ENCODE measurements at places on chromosomes 7 and 10.

GRCh38 chr7:92042056-92042737 is 92.1 kb downstream of the CYP51A1 start:
- no peak for DNase-seq

DNA sequence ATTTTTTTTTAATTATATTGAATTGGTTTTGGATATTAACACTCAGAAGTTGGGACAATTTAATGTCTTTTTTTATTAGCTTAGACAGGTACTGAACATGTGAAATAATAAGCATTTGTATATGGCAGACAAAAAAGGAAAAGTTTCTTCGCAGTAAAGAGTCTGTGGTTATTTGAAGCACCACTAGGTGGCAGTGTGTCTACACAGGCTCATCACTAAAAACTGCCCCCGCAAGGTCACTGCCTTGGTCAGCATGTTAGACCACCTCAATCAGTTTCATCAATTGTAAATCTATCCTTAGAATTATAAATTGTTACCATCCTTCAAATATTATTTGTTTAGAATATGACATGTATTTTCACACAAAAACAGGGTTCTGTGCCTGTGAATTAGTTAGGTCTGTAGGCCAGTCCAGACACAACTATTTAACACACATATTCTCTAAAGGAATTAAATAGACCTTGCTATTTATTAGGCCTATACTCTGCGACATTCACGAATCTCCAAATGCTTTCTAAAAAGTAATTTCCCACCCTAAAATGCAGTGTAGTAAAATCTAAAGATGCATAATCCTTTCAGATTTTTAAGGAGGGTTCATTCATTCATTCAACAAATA is 17.0 kb downstream of the PNLIPRP3 start:
- DNase-seq, result peak; percentile 23

- DNase-seq, result peak; percentile 67
These were observed 17.9 kb upstream of the AGK start for GRCh38 chr7:141533149-141533949.

DNA sequence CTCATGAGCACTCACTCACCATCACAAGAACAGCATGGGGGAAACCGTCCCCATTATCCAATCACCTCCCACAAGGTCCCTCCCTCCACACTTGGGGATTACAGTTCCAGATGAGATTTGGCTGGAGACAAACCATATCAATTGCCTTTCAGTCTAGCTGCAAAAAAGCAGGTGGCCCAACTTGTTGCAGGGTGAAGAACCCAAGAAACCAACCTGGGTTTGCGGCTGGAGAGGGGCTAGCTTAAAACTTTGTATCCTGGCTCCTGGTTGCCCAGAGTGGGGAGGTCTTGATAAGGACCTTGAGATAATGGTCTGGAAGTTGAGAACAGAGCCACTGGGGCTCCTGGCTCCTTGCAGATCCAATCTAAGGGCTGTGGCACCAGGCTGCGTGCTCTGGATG is 122.8 kb upstream of the PCBD1 start:
- no peak for DNase-seq

GRCh38 chr7:30027065-30027456 is 559 bp upstream of the FKBP14 start:
- peak; percentile 50 for DNase-seq

GRCh38 chr10:17101910-17102266 is 27.7 kb downstream of the CUBN start:
- no peak for DNase-seq

DNA sequence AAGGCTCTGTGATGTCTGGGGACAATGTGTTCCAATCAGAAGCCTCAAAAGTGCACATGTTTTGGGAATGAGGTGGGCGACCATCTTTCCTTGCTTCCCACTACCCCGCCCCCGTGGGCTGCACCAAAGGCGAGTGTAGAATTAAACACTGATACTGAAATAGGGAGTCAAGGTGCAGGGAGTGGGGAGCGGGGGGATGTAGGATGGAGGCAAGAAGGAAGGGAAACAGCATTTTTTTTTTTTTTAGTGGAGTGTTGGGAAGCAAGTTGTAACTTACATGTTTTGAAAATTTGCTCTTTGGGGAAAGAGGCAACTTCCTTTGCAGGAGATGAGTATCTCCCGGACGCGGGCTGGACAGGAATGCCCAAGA is 484 bp upstream of the DLX5 start:
- DNase-seq, result no peak

Data from fibroblast of upper back skin (primary cell).